ENCODE measurements at places on chromosomes 11 and 22.

DNA sequence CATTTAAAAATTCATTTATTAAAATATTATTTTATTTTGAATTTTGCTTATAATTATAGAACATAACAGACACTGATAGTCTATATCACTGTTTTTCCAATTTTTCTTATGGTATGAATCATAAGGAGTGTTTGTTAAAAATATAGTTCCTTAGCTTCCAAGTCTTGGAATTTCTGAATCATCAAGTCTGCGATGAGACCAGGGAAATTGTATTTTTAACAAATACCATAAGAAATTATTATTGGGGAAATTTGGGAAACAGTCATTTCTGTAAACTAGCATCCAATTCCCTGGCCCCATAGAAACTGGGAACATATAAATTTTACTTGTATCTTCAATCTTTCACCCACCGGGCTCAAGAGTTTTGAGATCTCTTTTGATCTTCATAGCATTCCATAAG lies 38.0 kb upstream of the PICALM start:
- DNase-seq, result no peak

DNA sequence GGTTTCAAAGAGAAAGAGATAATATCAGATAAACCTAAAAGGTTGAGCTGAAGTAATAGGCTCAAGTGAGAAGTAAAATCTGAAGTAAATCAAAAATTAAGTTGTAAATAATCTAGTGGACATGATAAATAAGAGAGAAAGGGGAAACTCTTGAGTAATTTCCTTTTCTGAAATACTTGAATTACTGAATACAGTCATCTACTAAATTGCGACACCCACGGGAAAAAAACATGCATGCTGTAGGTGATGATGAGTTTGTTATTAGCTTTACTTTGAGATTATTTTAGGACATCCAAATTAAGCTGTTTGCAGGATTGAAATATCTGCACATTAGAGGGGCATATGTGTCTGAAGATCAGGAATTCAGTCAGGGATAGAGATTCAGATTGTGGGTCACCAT lies 50.0 kb upstream of the CARD18 start:
- no peak for DNase-seq

GRCh38 chr11:12330485-12331231 lies 46.7 kb upstream of the PARVA start:
- peak; percentile 42 for DNase-seq

DNA sequence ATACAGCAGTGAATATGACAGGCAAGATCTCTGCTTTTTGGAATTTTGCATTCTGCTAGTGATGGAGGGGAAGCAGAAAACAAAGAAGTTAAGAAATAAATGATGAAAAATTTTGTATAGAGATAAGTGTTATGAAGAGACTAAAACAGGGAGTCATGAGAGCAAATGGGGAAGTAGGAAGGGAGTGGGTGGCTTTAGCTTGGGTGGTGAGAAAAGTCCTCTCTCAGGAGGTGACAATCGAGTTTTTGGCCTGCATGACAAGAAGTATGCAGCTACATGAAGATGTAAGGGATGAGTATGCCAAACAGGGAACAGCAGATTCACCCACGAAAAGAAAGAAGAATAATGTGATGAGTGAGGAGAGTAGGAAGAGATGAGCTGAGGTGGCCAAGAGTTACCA lies 80.7 kb upstream of the MPPED2 start:
- no peak for DNase-seq

All from GM23338 (cell line).